ENCODE measurements at places on chromosomes 13 and 19.

DNA sequence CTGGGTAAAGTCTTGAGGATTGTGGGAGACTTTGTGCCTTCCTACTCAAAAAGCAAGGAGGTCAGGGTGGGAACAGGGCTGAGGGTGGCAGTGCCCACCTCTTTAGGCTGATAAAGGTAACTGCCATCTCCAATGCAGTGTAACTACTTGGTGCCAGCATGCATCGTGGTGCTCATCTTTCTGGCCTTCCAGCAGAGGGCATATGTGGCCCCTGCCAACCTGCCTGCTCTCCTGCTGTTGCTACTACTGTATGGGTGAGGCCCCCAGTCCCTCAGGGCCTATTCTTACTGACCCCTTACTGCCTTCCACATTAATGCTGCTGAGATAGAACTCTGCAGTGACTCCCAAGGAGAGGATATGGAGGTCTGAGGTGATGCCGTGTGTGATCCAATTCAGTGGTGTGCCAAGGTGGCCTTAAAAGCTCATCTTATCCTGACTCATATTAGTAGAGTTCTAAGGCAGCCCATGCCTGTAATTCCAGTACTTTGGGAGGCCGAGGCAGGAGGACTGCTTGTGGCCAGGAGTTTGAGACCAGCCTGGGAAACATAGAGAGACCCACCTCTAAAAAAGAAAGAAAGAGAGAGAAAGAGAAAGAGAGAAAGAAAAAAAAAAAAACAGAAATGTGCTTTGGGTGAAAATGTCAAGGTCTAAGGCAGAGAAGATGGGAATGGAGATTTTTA is 9.7 kb upstream of the ARHGAP45 start:
- no peak for DNase-seq

DNA sequence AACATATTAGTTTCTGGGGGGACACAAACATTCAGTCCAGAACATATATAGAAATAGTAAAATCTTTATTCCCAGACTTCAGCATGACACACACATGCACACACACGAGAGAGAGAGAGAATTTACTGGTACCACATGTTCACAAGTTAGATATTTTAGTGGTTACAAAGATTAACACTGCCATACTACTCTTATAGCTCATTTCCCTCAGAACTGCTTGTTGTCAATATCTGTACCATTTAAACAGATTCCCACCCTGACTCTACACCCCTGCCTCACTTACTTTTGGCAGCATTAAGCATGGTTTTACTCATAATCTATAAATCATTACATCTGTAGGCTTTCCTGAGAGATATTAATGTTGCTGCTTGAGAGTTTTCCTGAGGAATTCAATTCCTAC is 524.7 kb upstream of the HTR2A start:
- DNase-seq: no peak

- DNase-seq: peak; percentile 62
These were observed 3.7 kb downstream of the KASH5 start for GRCh38 chr19:49391581-49392399.

DNA sequence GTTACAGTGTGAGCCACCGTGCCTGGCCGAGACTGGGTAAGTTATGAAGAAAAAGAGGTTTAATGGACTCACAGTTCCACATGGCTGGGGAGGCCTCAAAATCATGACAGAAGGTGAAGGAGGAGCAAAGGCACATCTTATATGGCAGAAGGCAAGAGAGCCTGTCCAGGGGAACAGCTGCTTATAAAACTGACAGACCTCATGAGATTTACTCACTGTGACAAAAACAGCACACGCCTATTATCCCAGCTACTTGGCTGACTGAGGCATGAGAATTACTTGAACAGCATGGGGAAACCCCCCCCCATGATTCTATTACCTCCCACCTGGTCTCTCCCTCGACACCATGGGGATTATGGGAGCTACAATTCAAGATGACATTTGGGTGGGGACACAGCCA is 23.4 kb upstream of the ZNF561 start:
- DNase-seq: no peak

GRCh38 chr13:112719016-112719415 is 29.2 kb downstream of the ATP11A start:
- no peak for DNase-seq

DNA sequence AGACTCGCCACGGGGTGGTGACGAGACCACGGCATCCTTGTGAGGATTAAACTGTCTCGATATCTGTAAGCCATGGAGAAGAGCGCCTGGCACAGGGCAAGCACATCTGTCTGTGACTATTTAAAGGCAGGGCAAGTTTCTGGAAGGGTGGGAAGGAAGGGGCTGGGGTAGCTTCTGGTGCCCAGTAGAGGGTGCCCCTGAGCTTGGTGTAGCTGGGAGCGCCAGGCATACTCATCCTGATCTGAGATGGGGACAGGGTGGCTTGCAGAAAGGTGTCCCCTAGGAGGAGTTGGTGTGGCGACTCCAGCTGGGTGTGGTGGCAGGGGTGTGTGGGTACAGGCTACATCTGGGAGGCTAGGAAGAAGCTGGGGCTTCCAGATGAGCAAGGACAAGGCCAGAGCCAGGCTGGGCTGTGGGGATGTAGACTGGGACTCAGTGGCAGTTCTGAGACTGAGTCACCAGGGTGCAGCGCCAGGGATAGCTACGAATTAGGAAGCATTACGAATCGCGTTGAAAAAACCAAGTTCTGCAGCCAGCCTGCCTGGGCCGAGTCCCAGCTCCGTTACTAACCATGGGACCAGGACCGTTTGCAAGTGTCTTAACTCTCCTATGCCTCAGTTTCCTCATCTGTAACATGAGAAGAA is 23.1 kb upstream of the ASPDH start:
- DNase-seq: no peak

- peak; percentile 56 for DNase-seq
These were observed 8.6 kb upstream of the HIPK4 start for GRCh38 chr19:40398417-40399131.

Data from frontal cortex (tissue), 4 donors.